ENCODE measurements at places on chromosomes 5 and 9.

- peak; percentile 41 for DNase-seq
These were observed 14.7 kb upstream of the MED27 start for GRCh38 chr9:132094314-132094791.

GRCh38 chr5:112417931-112418658, 982 bp downstream of the EPB41L4A start:
- DNase-seq: no peak

DNA sequence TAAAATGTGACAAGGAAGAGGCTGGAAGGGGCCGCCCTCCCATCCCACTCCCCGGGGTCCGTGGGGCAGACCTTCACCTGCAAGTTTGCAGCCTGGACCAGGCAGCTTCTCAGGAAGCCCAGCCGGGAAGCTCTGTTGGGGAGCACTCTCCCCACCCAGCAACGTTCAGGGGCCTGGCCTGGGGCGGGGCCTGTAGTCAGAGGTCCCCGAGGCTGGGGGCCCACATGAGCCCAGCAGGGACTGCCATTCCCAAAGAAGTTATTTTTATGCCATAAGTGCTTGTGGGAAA, 32.7 kb upstream of the NOTCH1 start:
- DNase-seq: no peak

DNA sequence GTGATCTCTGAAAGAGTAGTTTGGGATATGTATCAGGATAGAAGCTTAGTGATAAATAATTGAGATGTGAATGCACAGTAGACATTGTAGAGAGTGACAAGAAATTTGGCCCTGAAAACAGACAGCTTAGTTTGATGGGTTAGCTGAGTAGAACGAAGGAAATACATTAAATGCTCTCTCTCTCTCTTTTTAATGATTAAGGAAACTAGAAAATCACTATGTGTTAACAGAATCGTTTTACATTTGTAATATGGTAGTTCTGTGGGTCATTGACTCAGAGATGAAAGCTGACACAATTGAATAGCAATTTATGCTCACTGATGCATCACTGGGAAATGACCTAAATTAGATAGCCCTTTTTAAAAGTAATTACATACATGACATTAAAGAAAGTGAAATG, 739.8 kb upstream of the PTPRD start:
- no peak for DNase-seq

- peak; percentile 19 for DNase-seq
These were observed 40.3 kb upstream of the LRRC70 start for GRCh38 chr5:62538017-62538942.

DNA sequence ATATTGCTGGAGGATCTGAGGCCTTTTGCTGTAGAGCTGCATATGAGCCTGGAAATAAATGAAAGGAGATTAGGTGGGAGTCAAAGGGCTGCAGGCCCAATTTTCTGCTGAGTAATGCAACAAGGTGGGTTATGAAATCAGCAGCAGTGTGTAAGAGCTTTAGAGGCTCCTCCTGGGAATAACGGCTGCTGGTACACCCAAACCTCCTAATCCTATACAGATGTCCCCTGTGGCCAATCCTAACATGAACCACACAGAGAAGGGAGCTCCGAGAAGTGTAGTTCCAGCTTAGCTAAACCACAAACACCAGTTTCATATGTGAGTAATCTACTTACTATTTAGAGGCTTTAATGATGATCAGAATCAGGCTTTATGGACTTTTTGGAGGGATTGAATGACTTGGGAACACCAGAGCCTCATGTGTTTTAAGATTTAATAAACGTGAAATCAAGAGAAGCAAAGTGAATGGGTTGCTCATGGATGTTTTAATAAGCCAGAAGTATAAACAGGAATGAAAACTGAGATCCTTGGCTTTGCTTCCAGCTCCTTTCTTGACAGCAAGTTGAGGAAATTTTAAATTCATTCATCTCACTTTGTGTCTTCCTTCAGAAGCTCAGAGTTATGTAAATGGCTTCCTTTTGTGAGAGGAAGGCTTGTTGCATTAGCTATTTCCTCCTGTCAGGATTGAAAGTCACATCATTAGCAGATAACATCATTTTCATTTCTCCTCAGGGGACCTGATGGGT, 437.5 kb downstream of the TMEM232 start:
- peak; percentile 95 for DNase-seq

DNA sequence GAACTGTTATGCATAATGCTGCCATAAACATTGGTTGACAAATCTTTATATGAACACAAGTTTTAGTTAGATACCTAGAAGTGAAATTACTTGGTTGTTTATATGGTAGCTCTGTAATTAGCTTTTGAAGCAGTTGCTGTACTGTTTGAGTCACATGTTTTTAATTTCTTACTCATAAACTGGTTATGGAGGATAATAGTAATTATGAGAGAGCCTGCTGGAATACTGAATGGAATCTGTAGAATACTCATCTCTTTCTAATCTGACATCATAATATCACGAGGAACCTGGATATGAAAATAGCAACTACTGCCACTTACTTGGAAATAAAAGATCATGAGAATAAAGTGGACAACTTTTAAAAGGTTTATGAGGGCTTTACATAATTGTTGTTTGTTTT, 509.2 kb downstream of the CETN3 start:
- no peak for DNase-seq

GRCh38 chr9:107671588-107671987, 182.0 kb upstream of the KLF4 start:
- DNase-seq: no peak

GRCh38 chr5:132099905-132100304, 26.3 kb downstream of the CSF2 start:
- DNase-seq: no peak
